ENCODE measurements at places on chromosomes 1 and 21.

- peak; percentile 83 for DNase-seq
These were observed 27.2 kb upstream of the EPS8L3 start for GRCh38 chr1:109790735-109791494.

DNA sequence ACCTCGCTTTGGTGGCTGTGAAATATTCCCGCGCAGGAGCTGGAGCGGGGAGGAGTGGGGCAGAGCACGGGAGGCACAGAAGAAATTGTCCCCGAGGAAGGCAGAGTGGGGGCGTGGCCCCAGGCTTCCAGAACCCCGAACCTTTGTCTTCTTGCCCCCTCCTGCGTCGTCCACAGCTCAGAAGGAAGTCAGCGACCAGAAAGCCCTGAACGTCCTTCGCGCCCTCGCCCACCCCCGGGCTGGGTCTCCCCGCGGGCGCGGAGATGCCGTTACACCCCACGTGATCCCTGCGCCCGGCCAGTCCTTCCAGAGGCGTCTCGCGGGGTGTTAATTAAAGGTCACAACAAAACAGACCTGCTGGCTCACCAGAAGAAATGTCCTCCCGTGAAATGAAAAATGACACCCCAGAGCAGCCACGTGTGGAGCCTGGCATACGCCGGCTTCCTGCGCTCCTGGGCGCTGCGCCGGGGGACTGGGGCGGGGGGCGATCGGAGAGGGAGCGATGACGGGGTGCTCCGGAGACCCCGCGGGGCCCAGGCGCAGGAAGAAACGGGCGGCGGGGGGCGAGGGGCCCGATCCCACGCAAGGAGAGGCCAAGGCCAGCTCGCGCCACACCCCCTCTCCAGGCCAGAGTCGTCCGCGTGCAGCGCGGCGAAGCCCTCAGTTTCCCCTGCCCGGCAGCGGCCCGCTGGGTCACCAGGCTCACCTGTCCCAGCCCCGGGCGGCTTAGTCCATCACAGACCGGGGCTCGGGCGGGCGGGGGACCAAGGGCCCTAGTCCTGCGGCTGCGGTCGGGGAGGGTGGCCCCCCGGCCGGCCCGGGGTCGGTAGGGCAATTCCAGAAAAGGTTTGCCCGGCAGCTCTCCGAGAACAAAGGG is 995 bp upstream of the KIF26B start:
- DNase-seq: no peak

GRCh38 chr1:78722521-78722920 is 72.9 kb downstream of the IFI44 start:
- no peak for DNase-seq

DNA sequence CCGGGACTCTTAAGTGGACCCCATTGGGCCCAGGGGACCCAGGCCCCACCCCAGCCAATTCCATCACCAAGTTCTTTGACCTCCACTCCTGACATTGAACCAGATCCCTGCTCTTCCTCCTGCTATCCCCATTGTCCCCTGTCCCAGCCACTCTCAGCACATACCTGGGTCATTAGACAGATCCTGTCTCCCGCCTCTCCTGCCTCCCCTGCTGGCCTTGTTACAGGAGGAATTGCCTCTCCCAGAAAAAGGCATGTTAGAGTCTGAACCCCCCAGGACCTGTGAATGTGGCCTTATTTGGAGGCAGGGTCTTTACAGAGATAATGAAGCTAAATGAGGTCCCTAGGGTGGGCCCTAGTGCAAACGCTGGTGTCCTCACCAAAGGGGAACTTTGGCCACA is 301.9 kb downstream of the NPHP4 start:
- DNase-seq: no peak

- peak; percentile 8 for DNase-seq
These were observed 202.0 kb downstream of the LRRC40 start for GRCh38 chr1:70003211-70003908.

DNA sequence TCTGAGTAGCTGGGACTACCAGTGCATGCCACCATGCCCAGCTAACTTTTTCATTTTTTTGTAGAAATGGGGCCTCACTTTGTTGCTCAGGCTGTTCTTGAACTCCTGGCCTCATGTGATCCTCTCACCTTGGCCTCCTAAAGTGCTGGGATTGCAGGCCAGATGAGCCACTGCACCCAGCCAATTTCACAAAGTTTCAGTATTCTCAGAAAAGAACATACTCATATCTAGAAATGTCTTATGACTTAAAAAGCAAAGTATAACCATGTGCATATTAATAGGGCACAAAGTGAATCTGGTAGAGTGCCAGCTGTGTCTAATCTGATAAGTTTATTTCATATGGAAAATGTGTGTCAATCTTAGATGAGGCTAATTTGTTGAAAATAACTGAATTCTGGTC is 87.5 kb upstream of the CACYBP start:
- DNase-seq: no peak

DNA sequence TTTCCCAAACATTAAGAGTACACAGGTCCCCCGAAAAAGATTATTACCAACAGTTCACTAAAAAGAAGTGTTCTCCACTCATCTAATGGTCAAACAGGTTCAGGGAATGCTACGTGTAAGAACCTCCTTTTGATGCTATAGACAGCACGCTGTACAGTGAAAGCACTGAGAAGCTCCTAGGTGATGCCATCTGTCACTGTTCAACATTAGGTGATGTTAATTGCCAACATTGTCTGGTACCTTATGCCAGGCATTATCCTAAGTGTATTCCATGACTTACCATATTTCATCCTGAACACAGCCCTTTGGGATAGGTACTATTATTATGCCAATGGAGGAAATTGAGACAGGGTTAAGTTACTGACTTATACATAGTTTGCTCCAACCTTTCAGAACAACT is 82.1 kb downstream of the DAB1 start:
- no peak for DNase-seq

GRCh38 chr1:230170622-230171021 is 103.6 kb downstream of the GALNT2 start:
- no peak for DNase-seq

GRCh38 chr1:171310661-171311087 is 3.3 kb upstream of the FMO4 start:
- DNase-seq: peak; percentile 53

GRCh38 chr1:52825868-52826267 is 16.7 kb upstream of the ZYG11A start:
- DNase-seq: no peak

DNA sequence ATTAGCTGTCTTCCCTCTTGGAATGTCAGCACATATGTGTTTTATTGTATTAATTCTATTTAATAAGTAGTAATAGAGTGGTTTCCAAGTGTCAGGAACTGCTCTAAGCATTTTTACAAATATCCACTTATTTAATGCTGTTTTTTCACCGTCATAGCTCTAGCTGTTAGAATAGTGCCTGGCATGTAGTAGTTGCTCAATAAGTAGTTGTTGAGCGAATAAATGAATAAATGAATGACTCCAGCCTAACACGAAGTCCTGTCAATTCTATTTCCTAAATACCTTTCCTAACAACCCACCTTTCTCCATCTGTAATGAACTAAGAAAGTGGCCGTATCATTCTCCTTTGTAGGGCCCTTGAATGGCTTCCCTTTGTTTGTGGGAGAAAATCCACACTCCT is 312.5 kb downstream of the DISC1 start:
- no peak for DNase-seq

GRCh38 chr1:2061065-2061778 is 11.0 kb downstream of the PRKCZ start:
- DNase-seq: no peak

DNA sequence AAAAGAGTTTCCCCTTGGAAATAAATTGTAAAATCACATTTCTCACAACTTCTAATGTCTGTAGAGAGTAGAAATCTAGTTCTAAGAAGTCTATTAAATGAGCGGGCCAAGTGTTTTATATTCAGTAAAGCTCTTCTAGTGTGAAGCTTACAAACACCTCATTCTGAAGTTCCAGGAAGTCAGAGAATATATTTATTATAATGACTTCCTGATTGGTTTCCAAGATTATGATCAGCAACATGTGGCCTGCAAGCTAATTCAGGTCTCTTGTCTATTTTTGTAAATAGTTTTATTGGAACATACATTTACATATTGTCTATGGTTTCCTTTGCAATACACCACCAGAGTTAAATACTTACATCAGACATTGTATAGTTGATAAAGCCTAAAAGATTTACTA is 603.9 kb downstream of the AMY1C start:
- DNase-seq: no peak

DNA sequence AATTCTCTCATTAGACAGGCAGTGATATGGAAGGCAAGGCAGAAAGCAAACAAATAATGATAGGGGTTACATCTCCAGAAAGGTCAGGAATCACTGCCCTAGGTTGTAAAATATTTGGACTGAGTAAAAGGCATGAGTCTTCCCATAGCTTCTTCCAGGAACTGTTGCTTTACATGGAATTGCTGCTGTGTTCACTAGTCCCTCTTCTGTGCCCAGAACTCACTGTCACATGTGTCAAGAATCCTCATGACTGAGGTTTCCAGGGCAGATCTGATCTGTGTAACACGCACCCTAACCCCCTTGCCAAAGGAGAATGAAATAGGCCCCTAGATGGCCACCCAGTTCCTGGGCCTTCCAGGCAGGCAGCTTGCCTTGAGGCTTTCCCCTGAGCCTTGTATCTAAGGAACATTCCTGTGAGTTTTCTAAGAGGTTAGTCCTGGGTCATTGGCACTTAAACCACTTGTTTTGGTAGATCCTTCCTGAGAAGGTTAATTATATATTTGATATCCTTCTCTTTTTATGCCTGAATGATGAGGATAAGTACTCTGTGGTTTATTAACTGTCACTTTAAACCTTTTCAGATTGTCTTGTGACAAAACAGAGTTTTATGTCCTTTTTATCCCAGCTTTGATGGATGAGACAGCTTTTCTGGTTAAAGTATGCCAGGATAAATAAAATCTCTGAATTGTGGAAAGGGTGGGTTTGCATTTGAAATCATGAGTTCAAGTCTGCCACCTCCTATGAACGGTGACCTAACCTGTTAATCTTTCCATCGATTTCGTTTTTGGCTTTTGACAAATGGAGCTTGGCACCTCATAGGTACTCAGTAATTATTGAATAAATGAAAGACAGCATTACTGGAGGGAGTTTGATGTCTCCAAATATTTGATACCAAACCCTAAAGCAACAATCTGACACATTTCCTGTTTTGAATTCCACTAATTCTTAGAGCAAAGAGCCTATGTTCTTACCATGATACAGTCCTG is 163.3 kb downstream of the DHRS3 start:
- no peak for DNase-seq

DNA sequence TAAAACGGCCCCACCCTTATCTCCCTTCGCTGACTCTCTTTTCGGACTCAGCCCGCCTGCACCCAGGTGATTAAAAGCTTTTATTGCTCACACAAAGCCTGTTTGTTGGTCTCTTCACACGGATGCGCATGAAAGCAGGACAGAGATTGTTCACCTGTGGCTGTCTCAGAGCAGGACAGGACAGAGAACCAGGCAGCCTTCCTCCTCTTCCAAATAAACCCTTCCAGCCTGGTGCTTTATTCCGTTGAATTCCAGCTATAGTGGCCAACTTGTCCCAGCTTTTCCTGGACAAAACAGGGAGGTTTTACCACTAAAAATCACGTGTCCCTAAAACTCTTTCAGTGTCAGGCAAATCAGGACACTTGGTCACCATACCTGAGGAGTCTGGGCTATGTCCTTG is 9.5 kb upstream of the DMRTB1 start:
- no peak for DNase-seq

DNA sequence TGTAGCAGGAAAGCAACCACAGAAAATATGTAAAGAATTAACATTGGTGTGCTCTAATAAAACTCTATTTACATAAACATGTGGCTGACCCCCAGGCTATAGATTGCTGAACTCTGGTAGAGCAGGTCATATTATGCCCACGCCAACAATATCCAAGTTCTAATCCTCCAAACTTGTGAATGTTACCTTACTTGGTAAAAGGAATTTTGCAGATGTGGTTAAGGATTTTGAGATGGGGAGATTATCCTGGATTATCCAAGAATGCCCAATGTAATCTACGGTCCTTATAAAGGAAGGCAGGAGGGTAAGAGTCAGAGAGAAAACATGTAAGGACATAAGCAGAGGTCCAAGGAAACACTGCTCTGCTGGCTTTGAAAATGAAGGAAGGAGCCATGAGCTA is 201.0 kb downstream of the USH2A start:
- no peak for DNase-seq

GRCh38 chr1:33902486-33903209 is 38.8 kb downstream of the HMGB4 start:
- no peak for DNase-seq

- DNase-seq: peak; percentile 76
These were observed 29.1 kb upstream of the IVNS1ABP start for GRCh38 chr1:185345913-185346720.

DNA sequence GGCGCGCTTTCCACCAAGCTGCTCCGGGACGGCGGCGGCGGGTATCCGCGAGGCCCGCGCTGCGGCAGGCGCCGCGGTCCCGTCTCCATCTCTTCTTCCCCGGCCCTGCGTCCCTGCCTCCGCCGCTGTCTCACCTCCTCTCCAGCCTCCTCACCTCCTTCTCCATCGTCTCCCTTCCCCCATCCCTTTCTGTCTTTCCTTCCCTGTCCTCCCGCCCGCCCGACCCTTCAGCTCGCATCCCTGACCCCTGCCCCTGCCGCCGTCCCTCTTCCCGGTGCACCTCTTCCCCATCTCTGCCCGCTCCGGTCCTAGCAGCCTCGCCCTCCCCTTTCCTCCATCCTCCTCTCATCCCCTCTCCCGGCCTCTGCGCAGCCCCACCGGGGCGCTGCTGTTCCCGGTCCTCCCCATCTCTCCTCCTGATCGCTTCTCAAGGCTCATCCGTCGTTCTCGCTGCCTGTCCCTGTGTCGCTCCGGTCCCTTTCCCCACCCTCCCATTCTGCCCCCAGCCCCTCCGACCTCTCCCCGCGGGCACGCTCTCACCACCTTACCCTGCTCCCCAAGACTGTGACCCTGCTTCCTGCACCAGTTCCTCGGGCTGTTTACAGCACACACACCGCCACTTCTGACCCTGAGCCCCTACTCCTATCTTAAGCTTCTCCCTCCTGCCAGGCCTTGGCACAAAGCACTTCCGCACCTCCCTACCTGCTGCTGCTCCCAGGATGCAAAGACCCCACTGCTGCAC is 760 bp upstream of the NPHP4 start:
- DNase-seq: no peak

- DNase-seq: no peak
These were observed 991 bp downstream of the PYGO2 start for GRCh38 chr1:154960446-154961136.

GRCh38 chr1:181102841-181103240 is 14.3 kb downstream of the IER5 start:
- no peak for DNase-seq

GRCh38 chr1:241837901-241838300 is 10.1 kb upstream of the EXO1 start:
- no peak for DNase-seq

DNA sequence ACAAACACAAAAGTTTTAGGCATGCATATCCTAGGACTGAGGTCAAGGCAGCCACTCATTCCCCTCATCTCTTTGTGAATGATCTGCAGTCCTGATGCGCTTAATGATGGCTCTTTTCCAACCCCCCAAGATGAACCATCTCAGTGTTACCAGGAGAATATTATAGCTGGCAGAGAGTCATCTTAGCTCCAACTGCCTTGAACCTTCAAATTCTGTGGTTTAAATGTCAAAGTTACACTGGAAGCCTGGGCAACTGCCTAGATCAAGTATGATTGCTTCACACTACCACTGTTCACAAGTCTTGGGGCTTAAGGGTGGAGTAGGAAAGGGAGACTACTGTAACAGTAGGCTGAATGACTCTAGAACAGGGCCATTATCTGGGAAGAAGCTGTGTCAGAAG is 8.0 kb upstream of the MYBPHL start:
- no peak for DNase-seq
